Muscle of leg (tissue), 16 donors: ENCODE measurements at places on chromosomes 3 and 15. TPM values are rescaled to one million over a fixed set of nuclear protein-coding genes. Genes with fewer than 3 reads are reported as not detected.

Gene CACNA1D
- polyA plus RNA-seq, result 2.4 TPM

Gene KLF15
- polyA plus RNA-seq, result 1.8 TPM

Gene IGSF10
- 1.3 TPM for polyA plus RNA-seq

GRCh38 chr15:89121414-89121813 lies 33.2 kb downstream of the ABHD2 start:
- peaks cover 6% of the 10 kb centered on the region for H3K4me1 ChIP-seq
- peaks cover 43% of the 10 kb centered on the region for H3K36me3 ChIP-seq
- H3K27me3 ChIP-seq, result no peaks in the 10 kb centered on the region
- DNase-seq, result no peak
- no peak overlapping the region for H3K4me3 ChIP-seq

GRCh38 chr15:57458356-57458781 lies 82.1 kb downstream of the CGNL1 start:
- H3K27me3 ChIP-seq, result no peaks in the 10 kb centered on the region
- no peaks in the 10 kb centered on the region for H3K4me1 ChIP-seq
- DNase-seq, result no peak
- peaks cover 2% of the 10 kb centered on the region for H3K36me3 ChIP-seq
- H3K27ac ChIP-seq, result no peak overlapping the region

DNA sequence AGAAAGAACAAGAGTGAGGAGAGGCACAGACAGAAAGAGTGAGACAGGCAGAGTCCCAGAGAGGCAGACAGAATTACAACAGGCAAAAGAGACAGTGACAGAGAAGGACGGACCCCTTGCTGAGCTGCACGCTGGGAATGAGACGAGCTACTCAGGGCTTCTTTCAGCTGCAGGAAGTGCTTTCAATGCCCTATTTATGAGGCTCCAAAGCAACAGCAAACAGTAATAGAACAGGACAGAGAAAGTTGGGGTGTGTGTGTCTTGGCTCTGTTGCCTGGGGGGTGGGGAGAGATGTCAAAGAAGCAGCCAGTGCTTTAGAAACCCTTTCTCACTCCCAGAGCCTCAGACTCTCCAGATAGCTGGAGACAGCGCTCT lies 502 bp upstream of the TIMP4 start:
- no peak overlapping the region for H3K4me3 ChIP-seq
- H3K27me3 ChIP-seq, result peaks cover 8% of the 10 kb centered on the region
- peak; percentile 27 for DNase-seq
- H3K4me1 ChIP-seq, result peaks cover 20% of the 10 kb centered on the region

GRCh38 chr15:95171564-95171963 lies 940.2 kb downstream of the MCTP2 start:
- no peak overlapping the region for H3K4me3 ChIP-seq
- no peaks in the 10 kb centered on the region for H3K36me3 ChIP-seq
- no peaks in the 10 kb centered on the region for H3K27me3 ChIP-seq
- H3K4me1 ChIP-seq, result peaks cover 5% of the 10 kb centered on the region
- DNase-seq, result no peak

Gene ANKRD63
- 0.15 TPM for polyA plus RNA-seq
